ENCODE measurements at places on chromosomes 12 and 14.

DNA sequence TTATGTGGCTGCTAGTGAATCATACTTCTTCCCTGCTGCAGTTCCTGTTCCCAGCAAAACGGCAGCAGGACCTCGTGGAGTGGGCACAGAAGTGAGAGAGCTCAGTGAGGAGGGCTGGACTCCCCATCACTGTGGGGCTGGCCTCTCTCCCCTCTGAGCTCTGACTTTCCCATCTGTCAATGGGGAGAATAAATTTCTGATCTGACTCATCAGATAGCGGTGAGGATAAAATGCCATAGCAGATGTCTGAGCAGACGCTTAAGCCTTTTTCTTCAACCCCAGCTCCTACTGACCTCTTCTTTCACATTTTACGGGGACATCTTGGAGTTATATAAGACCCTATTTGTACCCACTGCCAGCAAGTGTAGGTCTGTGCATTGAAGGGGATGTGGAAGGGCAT lies 116.6 kb downstream of the CRACR2A start:
- no peak for DNase-seq

DNA sequence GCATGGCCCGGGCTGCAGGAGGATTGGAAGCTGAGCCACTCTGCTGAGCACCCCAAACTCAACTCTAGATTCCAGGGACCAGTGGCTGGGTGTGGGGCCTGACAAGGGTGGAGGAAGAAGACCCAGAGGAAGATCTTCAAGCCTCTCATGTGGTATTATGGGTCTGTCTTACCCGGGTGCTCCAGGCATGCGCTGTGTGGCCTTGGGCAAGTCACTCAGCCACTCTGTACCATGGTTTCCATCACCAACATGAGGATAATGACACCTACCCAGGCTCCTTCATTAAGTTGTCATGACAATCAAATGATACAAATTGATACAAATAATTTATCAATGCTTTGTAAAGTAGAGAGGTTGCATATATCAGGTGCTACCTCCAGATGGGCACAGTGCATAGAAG lies 41.2 kb downstream of the SMUG1 start:
- DNase-seq = no peak

- DNase-seq = no peak
These were observed 26.9 kb downstream of the ZFC3H1 start for GRCh38 chr12:71636704-71637115.

GRCh38 chr12:81633127-81633526 lies 126.0 kb downstream of the PPFIA2 start:
- no peak for DNase-seq
